SK-N-SH treated with all-trans-retinoic acid at 6 μM for 48 hours (cell line): ENCODE measurements at places on chromosomes 11 and 22.

DNA sequence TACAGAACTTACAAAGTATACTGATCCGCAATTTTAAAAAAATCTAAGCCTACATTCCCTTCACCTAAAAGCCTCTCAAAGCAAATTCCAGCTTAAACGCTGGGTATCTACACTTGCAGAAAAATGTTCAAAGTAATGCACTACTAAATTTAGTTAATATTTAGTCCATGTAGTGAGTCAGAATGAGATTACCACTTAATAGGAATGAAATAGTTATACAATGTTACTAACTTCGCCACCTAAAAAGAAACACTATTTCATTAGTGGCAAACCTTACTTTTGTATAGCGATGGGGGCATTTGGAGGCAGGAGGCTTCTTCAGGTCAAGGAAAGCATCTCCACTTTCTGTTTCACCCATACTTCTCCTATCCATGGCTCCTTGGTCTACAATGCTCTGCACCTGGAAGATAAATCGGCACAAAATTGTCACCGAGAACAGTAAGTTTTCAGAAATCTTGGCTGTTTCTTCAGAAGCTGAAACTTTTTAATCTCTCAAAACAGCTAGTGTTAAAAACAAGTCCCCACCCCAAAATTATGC is 1.2 kb downstream of the EIF4ENIF1 start:
- ATAC-seq: no peak

- ATAC-seq: no peak
These were observed 18.5 kb downstream of the FBLN1 start for GRCh38 chr22:45521178-45521577.

DNA sequence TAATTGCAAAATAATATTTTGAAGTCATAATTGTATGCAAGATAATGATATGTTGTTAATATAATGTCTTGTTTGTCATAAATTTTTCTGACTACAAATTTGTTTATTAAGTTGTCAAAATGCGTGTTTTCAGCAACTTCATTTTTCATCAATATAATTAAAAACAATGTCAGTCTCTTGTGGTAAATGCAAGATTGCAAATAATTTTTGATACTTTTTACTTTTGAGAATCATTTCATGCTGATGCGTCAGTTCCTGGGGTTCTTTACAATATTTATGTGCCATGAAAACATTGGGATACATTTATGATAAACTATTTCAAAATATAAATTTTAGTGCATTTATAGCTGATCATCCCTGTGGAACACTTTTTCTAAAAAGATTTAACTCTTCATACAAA is 1504.8 kb downstream of the BRD1 start:
- ATAC-seq: no peak

- no peak for ATAC-seq
These were observed 4.2 kb upstream of the IFITM10 start for GRCh38 chr11:1754376-1755150.

GRCh38 chr11:128517451-128518230 is 69.7 kb downstream of the ETS1 start:
- ATAC-seq: peak; percentile 10

DNA sequence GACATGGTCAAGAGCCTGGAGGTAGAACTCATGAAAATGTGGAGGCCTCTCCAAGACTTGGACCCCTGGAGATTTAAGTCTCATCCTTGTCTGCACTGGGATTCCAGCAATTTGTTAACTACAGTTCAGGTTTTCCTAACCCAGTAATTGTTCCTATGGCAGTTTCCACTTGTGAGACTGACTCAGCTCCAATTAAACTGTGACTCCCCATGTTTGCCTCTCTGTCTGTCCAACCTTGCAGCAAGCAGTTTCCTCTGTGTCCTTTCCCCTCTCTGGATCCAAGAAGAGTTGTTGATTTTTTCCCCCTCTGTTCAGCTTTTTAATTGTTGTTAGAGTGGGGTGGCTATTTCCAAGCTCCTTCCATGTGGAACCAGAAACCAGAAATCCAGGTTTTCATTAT is 16.2 kb upstream of the ARHGAP20 start:
- ATAC-seq: no peak

DNA sequence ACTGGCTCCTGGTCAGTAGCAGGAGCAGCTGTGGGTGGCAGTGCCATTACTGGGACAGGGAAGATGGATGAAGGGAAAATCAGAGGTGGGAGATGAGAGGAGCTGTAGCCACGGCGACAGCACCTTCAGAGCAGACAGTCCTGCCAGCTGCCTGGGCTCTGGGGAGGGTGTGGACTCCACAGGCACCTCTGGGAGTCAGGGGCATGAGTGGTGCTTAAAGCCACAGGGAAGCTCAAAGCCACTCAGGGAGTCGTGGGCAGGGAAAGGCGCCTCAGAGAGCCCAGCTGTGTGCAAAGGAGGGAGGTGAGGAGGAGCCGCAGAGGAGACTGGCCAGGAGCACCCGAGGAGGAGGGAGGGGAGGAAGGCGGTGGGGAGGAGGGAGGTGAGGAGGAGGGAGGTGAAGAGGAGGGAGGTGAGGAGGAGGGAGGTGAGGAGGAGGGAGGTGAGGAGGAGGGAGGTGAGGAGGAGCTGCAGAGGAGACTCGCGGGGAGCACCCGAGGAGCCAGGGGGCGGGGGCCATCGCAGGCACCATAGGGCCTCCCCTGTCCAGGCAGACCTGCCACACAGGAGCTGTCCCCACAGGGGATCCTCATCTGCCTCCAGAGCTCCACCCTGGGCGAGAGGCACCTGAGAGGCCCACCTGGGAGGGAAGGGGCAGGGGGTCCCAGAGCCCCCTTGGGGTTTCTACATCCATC is 977.6 kb downstream of the BRD1 start:
- no peak for ATAC-seq

DNA sequence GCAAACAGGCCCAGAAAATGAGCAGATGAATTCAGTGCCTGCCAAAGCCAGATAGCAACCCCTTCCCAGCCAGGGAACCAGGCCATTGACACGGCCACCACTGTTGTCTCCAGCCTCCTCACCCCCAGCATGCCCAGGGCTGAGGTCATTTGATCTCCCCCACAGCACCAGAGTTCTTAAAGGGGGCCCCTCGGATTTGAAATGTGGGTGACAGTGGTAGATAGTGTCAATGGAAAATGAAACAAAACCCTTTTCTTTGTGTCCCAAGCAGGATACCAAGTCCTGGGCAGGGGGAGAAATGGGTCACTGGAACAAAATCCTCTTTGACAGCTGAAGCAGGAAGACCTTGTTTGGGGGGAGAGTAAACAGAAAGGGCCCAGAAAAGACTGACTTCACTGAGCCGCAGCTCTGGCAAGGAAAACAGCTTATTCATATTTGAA is 14.3 kb upstream of the ACCSL start:
- no peak for ATAC-seq

DNA sequence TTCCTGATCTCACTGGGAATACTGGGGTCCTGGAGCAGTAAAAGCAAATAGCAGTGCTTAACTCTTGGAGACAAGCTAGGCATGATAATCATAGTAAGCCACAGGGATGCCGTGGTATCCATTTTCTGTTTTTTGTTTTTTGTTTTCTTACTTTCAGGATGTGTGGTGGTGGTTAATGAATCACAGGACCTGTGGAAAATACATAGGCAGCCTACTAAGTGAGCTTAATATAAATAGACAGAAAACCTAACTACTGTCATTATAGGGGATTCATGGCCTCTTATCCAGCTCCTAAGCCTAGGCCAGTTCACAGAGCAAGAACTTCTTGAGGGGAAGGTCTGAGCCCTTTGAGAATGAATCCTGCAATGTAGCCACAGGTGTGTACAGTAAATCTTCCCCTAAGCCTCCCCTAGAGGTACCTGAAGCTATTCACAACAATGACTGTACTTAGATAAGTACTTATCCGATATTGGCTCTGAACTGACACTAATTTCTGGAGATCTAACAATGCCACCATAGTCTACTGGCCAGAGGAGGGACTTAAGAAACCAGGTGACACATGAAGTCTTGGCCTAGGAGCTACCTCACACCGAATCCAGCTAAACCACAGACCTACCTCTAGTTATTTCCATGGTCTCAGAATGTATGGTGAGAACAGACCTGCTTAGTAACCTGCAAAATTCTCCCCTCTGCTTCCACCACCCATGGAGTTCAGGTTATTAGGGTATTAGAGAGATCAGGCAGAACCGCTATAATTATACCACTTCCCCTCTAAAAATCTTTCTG is 83.6 kb downstream of the ENTHD1 start:
- ATAC-seq: no peak

DNA sequence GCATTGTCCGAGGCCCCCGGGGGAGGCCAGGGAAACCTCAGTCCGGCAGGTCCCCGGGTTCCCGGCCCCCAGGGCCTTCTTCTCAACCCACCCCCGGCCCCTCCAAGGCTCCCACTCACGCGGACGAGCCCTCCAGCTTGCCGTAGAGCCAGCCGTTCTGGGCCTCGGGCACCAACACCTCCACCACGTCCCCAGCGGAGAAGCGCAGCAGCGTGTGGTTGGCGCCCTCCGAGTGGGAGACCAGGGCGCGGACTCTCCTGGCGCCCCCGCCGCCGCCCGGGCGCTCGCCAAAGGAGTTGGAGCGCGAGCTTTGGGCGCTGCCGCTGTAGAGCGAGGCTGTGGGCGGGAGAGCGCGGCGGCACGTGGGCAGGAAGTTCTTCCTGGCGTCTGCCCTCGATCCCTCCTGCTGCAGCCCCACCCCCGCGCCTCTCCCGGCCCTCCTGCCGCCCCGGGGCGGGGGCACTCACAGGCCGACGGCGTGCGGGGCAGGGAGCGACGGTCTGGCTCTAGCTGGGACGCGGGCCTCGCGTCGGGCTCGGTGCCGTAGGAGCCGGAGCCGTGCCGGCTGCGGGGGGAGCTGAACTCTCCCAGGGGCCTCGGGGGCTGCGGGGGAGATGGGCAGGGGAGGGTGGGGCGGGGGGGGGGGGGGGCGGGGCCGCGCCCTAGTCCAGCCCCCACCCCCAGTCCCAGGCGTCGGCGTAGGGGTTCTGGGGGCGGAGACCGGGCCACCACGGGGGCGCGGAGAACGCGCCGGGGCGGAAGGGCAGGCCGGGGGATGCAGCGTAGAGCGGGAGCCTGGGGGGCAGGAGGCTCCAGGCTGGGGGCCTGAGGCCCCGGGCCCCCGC is 4.9 kb upstream of the SLC16A8 start:
- ATAC-seq: no peak

- ATAC-seq: no peak
These were observed 227.6 kb upstream of the CARD18 start for GRCh38 chr11:105367129-105367528.

DNA sequence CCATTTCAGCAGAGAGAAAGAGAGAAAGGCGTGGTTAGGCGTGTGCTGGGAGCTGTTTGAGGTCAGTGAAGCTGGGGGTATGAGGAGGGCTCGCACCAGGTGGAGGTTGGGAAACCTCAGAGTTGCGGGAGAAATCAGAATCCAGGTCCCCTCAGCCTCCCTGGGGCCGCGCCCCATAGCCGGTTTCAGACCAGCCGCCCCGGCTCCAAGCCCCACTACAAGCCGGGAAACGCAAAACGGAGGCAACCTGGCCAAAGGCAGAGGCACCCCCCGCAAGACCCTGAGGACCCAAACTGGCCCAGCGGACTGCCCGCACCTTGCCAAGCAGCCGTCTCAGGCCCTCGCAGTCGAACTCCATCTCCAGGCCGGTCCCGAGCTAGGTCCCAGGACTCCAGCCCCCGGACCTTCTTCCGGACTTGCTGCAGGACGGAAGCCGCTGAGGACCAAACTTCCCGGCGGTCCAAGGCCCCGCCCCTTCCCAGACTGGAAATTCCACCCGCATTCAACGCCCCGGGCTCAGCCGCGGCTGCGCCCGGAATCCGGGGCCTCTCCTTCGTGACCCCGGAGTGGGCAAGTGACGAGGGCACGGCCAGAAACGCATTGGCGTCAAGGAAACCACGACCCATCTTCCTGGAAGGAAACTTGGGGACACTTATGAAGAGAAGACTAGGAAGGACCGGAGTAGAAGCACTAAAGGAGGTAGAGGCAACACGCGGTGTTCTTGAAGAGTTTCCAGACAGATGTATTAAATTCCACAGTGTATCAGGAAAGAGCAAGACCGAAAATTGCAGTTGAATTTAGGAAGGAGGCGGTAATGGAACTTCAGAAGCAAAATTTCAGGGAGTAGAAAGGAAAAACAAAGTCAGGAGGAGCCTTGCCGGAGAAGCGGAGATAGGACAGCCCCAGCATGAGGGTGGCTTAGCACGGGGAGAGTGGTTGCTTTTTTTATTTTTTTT is at the start of gene UEVLD:
Gene UEVLD (minus strand): TSS at position 438 of the 956 bp plus-strand sequence. CDS start 80 bp downstream, at position 358.
- peak; percentile 96 for ATAC-seq

- ATAC-seq: peak; percentile 82
These were observed 453.9 kb downstream of the ETS1 start for GRCh38 chr11:128133501-128133900.

DNA sequence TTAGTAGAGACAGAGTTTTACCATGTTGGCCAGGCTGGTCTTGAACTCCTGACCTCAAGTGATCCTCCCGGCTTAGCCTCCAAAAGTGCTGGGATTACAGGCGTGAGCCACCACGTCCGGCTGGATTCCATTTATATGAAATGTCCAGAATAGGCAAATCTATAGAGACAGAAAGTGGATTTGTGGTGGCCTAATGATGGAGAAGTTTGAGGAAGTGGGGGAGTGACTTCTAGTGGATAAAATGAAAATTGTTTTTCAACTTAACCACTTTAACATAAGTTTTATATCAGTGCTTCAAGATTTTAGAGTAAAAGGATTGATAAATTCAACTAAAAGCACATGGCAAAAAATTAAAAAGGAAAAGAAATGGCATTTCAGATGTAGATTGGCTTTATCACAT is 66.2 kb downstream of the HIPK3 start:
- no peak for ATAC-seq

DNA sequence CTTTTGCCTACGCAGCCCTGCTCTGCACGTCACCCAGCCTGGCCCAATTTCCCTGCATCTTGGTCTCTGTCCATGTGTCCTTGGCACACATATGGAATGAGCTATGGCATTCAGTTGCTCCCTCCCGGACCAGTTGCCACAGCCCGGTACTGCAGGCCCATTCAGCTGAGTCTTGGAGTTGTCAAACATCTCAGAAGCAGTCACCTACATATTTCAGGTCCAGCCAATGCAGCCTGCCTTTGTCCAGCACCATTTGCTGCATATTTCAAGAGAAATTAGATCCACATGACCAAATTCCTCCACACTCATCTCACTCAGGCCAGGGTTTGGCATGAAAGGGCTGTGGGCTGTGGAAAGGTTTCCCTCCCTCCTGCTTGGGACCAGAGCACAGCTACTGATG is 76.8 kb downstream of the MN1 start:
- ATAC-seq: no peak; the same call in 1 of the 3 replicates

GRCh38 chr11:70483077-70483861 is 84.9 kb downstream of the CTTN start:
- no peak for ATAC-seq

GRCh38 chr11:126440276-126440675 is 84.8 kb downstream of the ST3GAL4 start:
- no peak for ATAC-seq

DNA sequence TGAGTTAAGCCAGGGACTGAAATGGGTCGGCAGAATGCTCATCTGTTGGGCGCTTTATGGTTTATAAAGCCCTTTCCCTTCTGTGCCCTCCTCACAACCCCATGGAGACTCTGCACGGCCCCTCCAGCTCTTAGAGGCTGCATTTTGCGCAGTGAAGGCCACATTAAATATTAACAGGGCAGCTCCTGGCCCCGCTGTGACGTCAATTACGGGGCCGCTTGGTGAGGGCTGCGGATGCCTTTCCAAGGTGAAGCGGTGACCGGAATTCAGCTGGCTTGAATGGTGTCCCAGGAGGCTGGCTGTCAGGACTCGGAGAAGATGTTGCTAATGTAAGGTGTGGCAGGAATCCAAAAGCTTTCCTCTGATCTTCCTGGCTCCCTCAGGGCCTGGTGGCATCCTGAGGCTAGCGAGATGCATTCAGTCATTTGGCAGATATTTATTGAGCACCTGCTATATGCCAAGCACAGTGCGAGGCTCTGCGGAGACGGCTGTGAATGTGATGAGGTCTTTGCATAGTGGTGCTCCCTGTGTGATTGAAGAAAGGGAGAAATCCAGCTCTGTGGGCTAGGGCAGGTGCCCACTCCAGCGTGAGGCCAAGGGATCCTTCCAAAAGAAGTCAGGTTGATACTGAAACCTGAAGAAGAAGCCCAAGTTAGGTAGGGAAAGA is 10.4 kb upstream of the YWHAH start:
- ATAC-seq: no peak
